ENCODE measurements at places on chromosomes 2 and 18.

- DNase-seq, result no peak
Measured at GRCh38 chr18:42131066-42131929, 176.3 kb downstream of the PIK3C3 start.

DNA sequence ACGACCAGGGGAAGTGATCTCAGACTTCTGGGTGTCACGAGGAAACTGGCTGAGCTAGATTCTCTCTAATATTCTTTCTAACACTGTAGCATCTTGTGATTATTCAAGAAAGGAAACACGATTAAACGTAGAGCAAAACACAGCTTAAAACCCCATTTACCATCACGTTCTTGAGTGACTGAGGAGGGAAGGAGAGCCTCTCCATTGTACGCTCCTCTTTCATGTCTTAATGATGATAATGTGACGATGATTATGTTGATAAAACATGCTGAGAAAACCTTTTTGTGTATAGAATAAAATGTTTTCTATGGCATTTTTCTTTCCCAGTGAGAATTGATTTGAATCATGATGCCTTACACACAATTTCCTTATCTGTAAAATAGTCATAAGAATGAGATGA, 705.6 kb upstream of the ID2 start:
- no peak for DNase-seq

DNA sequence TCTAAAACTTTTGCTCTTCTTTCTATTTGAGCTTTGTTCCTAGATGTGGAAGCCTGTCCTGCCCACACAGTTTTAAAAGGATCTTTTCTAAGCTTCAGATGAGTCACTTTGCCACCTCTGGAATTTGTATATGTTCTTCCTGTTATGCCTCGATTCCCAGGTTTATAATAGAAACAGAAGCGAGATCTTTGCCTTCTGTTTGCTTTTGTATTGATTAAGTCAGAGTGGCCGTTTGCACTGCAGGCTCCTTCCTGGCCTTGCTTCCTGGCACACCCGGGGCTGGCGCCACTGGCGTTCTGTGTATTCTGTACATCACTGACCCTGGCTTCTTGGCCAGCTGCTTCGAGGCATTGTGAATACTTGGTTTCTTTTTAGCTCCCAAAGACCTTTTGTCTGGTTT, 91.8 kb downstream of the MTCL1 start:
- DNase-seq, result no peak

- DNase-seq, result no peak
Measured at GRCh38 chr2:234107861-234108260, 57.4 kb downstream of the SPP2 start.

GRCh38 chr2:117692001-117692763, 122.3 kb upstream of the DDX18 start:
- DNase-seq, result no peak

DNA sequence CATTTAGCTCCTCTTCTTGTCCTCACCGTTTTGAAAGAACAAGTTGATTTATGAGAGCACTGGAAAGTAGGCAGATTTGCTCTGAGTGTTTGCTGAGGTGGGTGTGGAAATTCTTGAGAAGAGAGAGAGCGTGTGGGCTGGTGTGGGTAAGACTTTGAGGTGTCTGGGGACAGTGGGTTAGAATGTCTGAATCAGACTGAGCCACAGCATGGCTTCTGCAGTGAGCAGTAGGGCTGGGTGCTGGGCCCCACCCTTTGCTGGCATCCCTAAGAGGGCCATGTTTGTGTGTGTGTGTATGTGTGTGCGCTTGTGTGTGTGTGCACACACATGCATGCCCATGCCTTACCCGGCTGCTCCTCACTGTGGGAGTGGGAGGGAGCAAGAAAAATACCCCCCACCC, 63.7 kb downstream of the COPS8 start:
- DNase-seq, result no peak

GRCh38 chr18:41504316-41504715, 450.7 kb upstream of the PIK3C3 start:
- DNase-seq, result no peak

- peak; percentile 12 for DNase-seq
Measured at GRCh38 chr2:156399950-156400705, 36.1 kb upstream of the GPD2 start.

- peak; percentile 70 for DNase-seq
Measured at GRCh38 chr2:37832590-37833197, 92.4 kb upstream of the RMDN2 start.

DNA sequence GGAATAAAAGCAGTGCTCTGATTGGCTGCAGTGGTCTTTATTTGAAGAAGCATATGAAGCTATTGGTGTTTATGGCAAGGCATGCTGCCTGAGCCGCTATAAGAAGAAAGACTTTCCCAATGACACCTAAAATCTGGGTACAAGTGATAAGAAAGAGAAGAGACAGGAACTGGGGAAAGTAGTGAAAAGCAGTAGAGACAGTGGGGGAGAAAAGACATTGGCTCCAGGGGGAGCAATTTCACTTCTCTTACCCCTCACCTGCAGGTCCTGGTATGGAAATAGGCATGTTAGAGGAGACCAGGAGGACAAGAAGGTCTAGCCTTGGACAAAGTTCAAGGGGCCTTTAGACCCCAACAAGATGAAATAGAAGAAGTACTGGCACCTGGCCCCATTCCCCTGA, 47.1 kb downstream of the PLCL1 start:
- no peak for DNase-seq

GRCh38 chr2:19753818-19754217, 148.0 kb downstream of the TTC32 start:
- no peak for DNase-seq

DNA sequence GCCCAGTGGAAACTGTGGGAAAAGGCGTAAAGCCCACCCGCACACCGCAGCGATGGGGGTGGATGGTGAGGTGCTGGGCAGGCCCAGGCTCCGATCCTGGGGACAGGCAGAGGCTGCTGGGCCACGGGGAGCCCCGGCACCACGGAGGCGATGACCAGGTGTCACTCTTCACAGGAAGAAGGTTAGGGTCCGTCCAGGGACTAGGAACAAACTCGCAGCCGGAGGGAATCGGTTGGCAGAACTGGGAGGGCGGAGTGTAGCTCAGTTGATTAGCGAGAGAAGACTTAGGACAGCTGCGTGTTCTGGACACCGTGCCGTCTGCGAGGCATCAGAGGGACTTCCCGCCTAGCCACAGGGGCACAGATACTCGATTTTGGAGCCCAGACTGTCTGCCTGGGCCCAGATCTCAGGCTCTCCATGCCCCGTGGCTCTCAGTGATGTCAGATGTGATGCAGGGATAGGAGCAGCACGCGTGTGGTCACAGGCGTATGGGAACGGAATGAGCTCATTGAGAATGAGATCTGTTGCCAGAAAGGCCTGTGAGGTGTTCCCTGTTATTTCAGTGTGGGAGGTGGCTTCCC, 16.1 kb upstream of the ALLC start:
- no peak for DNase-seq

DNA sequence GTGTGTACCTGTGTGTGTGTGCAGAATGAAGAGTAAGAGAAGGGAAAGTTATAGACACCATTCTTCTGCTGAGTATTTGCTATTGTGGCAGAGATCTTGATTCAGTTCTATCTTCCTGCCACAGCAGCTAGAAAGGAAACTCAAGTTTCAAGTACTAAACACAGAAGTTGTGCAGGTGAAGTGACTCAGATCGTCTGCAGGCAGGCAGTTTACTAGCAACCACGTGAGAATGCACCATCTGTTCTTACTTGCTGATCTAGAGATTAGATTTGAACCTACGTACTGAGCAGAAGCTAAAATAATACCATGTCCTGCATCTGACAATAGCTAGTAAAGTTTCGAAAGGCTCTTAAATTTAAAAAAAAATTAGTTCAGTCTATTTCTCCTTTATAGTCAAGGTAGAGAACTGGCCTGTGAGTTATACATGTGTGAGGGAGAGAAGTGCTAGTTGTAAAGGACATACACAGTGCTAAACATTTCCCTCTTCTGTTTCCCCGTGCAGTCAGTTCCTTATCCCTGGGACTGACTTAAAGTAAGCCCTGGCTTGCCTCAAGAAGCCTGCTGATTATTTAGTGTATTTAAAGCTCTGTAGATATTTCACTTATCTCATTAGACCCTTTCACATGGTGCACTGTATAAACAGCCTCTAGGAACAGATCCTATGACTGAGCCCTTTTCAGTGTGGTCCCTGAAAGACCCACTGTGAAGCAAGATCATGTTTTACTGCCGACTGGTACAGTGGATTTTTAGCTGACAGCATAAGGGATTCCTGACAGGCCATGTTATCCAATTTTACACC, 45.0 kb downstream of the SLC38A11 start:
- no peak for DNase-seq

- DNase-seq, result no peak
Measured at GRCh38 chr2:197219636-197220035, 90.9 kb downstream of the ANKRD44 start.

DNA sequence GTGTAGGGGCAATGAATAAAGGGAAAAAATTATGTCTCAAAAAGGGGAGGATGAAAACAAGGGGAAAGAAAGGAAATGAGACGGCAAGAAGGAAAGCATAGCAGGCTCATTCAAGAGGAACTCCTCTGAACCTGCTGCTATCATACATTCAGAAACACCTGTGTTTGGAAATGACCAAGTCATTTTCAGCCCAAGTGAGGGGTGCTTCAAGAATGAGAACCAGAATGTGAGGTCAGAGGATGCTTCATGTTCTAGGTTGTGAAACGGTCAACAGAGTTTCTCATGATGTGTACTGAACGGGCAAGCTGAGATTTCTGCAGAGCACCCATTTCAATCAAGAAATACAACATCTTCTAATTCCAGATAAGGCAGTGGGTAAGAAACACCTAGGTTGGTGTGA, 1367.2 kb upstream of the CELF4 start:
- no peak for DNase-seq

DNA sequence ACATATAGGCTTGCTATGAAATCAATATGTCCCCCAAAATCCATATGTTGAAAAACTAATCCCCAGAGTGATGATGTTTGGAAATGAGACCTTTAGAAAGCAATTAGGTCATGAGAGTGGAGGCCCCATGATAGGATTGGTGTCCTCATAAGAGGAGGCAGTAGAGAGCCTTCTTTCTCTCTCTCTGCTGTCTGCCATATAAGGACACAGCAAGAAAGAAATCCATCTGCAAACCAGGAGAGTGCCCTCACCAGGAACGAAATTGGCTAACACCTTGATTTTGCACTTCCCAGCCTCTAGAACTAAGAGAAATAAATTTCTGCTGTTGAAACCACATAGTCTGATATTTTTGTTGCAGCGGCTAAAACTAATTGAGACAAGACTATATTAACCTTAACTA, 89.5 kb downstream of the NBAS start:
- no peak for DNase-seq

DNA sequence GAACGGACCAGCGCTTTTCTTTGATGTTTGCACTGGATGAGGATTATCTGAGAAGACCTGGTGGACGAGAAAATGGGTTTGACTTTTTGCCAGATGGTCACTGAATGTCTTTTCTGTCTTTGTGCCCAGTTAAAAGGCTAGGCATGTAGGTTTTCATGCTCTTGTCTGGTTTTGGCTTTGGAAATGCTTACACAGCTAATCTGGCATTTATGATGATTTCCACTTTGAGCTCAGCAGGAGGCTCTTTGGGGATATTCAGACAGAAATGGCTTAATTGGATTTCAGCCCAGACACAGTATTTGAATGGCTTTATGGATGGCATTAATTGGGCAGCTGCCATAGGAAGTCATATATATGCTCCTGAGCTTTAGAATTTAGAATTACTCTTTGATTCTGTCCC, 59.6 kb downstream of the NCK2 start:
- no peak for DNase-seq

Data from stimulated activated CD4-positive, alpha-beta T cell treated with anti-CD3 and anti-CD28 coated beads, Interleukin-1b, Interleukin-23, amount 100 ng/mL, for 24 hours (primary cell).